ENCODE measurements at places on chromosomes 2 and 18.

- no peak for DNase-seq
Measured at GRCh38 chr18:13381944-13382365, 163.4 kb downstream of the LDLRAD4 start.

GRCh38 chr2:1652034-1652790, 92.1 kb downstream of the PXDN start:
- no peak for DNase-seq

DNA sequence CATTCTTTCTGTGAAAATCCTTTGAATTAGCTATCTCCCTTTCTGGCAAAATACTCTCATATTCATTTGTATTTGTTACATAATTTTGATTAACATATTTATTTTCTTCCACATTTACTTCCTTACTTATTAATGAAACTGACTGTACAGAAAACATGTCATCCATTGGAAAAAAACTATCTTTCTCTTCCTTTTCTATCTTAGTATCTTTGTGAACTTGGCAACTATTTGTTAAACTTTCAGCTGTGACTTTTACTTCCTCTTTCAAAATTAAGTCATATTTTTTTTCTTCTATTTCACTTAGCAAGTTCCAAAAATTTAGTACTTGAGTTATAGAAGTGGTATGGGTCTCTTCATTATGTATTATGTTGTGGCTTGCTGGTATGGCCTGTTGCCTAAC, 2.6 kb downstream of the RAD51AP2 start:
- DNase-seq, result no peak

GRCh38 chr18:55768255-55768654, 180.3 kb upstream of the TCF4 start:
- no peak for DNase-seq

DNA sequence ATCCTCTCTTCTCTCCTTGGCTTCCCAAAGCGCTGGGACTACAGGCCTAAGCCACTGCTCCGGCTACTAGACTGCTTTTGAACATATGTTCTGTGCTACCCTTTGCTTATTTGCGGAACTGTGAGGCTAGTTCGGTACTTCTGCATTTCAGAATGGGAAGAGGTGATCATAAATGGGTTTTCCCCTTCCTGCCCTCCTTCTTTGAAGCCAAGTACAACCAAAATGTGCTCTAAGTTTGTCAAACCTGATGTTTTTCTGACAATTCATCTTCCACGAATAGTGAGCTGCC, 1.7 kb upstream of the ESCO1 start:
- no peak for DNase-seq

- no peak for DNase-seq
Measured at GRCh38 chr2:230714136-230714480, 1.5 kb downstream of the CAB39 start.

GRCh38 chr2:23409248-23409647, 24.3 kb downstream of the KLHL29 start:
- no peak for DNase-seq

GRCh38 chr2:78839259-78839658, 186.2 kb upstream of the REG3G start:
- no peak for DNase-seq

GRCh38 chr18:57668021-57668420, 46.4 kb upstream of the NARS1 start:
- no peak for DNase-seq

- DNase-seq, result no peak
Measured at GRCh38 chr2:156630579-156631337, 194.6 kb downstream of the GPD2 start.

DNA sequence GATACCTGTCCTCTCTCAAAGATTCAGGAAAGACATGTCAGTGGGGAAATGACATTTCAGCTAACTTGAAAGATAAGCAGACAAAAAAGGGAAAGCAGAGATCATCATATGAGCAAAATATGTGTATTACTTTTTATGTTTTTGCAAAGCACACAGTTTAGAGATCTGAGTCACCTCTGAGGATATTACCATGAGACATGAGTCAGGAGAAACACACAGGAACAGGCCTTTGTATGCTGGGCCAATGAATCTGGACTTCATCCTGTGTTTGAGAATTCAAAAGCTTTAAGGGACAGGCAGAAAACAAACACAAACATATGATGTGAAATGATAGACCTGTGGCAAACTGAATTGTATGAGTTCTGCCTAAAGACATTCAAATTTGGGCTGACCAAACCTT, 306.0 kb upstream of the EPC2 start:
- DNase-seq, result no peak

Measured in NCI-H1436 treated with DMSO at 0.1 percent for 48 hours (cell line).